ENCODE measurements at places on chromosomes 16 and 17.

DNA sequence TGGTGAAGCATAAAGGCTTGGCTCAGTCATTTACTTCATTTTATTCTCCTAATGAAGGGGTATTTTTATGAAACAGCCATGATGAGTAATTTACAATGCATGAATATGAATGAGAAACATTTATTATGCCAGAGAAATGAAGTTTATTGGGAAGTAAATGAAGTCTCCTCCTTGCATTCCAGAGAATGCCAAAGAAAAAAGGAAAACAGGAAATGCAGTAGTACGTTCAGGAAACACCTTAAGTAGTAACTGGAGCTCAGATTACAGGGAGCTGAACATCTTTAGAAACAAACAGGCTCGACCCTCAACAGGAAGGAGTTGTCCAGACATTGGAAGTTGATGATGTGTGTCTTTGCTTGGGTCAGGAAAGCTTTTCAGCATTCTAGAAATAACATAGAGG, 4.6 kb downstream of the KRT34 start:
- DNase-seq: no peak

DNA sequence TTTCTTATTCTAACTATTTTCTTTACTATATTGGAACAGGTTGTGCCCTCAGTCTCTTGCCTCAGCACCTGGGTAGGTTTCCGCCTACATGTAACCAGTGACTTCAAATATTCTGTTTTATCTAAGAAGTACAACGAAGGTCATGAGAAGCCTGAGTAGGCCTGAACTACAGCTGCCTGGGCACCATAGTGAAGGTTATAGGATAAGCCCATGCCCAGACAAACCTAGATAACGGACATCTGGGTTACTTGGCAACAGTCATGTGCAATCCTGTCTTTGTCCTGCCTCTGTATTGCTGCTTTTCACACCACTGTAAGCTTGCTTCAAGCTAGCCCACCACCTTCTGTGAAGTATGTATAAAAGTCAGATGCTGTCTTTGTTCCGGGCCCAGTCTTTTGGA, 25.4 kb upstream of the ARL4D start:
- no peak for DNase-seq

DNA sequence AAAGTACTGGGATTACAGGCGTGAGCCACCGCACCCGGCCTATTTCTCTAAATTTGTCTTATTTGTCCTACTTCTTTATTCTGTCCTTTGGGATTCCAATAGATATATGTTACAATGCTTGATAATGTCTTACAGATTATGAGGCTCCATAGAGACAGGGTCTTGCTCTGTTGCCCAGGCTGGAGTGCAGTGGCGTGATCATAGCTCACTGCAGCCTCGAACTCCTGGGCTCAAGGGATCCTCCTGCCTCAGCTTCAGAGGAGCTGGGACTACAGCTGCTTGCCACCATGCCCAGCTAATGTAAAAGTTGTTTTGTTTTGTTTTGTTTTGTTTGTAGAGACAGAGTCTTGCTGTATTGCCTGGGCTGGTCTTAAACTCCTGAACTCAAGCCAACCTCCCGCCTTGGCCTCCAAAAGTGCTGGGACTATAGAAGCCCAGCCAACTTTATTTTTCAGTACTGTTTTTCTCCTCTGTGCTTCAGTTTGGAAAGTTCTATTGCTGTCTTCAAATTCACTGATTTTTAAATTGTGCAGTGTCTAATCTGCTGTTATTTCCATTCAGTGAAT, 10.3 kb downstream of the ANKRD13B start:
- no peak for DNase-seq

DNA sequence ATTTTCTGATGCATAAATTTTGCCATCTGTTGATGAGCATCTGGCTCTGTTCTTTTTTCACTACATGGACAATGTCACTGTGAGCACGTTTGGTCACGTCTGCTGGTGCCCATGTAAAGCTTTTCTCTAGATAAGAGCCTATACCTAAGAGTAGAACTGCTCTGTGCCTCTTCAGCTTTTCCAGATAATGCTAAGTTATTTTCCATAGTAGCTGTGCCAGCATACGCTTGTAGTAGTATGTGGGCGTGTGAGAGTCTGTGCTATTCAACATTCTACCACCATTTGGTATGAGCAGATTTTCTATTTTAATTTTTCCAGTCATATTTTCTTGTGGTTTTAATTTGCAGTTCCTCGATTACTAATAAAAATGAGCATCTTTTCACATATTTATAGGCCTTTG, 33.2 kb downstream of the VPS35L start:
- no peak for DNase-seq

- DNase-seq: no peak
Measured at GRCh38 chr16:81632392-81633146, 146.5 kb upstream of the PLCG2 start.

DNA sequence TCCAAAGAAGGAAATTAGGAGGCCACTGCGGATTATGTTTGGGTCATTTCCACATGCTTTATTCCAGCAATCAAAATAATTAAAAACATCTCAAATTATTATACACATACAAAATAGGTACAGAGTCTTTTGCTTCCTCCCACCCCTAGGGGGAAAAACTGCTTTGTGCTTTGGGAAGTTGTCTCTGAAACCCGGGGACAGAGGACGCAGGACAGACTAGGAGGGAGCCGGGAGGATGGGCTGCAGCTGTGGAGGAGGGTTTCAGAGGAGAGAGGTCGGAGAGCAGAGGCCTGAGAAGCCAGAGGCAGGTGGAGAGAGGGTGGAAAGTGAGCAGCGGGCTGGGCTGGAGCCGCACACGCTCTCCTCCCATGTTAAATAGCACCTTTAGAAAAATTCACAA, 17.4 kb downstream of the COL1A1 start:
- DNase-seq: no peak

GRCh38 chr17:77692571-77693161, 265.8 kb upstream of the TNRC6C start:
- DNase-seq: no peak

DNA sequence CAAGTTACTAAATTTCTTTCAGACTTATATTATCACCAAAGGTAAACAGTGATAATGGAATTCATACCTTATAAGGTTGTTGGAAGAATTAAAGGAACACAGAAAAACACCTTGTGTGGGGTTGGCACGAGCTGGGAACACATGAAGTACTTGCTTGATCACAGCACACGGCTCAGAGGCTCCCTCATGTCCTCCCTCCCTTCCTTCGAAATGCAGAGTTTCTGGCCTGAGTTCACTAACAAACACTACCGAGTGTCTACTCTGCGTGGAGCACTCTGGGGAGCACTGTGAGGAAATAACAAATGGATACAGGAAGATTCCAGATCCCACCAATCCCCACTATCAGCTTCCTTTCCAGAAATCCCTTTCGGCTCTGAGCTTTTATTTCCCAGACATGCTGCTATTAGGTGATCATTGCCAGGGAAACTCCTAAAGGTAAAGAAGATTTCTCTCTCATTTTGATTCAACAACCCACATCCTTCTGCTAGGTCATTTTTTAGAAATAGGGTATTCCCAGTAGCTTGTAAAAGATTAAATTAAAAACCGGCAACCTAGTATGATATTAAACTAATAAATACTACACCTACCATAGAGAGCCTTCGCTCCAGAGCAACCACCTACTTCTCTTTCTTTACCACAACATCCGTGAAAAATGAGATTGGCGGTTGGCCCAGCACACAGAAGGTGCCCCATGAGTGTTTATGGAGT, 6.1 kb upstream of the HNF1B start:
- DNase-seq: no peak

All from DMS79 (cell line).